Astrocyte of the cerebellum (primary cell): ENCODE measurements at places on chromosomes 3 and 15.

DNA sequence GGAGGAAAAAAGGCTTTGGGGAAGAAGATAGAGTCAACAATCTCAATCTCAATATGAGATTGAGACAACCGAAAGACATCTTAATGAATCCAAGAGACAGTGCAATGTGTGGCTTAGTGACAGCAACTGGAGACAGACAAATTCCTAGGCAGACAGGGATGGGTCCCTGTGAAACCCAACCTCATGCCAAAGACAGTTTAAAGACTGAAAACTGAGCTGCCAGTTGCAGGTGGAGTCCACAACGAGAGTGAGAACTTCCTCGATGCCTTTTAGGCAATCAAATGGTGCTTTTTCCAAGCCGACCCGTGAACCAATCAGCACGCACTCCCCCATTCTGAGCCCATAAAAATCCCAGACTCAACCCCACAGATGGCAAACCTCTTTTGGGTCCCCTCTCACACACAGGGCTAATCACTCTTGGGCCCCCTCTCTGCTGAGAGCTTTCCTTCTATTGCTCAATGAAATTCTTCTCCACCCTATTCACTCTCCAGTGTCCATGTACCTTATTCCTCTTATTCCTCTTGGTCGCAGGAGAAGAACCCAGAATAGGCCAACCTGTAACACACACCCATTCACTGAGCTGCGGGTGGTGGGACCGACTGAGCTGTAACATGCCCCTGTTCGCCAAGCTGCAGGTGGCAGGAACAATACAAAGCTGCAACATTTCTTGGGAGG is 34.8 kb downstream of the ZMAT3 start:
- DNase-seq: no peak

DNA sequence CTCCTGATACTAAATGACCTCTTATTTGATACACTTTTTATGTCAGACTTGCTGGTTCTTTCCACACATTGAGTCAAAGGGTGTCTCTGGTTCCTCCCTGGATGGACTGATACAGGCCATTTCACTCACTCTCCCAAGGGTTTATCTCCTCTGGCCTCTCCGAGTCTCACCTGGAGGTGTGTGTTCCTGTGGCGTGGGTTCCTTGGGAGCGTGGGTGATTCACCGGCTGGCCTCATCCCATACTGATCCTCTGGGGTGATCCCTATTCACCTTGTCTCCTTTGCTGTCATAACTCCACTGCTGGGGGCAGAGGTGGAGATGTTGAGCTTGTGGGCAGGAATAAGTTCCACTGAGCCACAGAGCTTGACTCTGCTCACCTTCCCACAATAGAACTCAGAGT is 61.1 kb downstream of the ST6GAL1 start:
- no peak for DNase-seq

DNA sequence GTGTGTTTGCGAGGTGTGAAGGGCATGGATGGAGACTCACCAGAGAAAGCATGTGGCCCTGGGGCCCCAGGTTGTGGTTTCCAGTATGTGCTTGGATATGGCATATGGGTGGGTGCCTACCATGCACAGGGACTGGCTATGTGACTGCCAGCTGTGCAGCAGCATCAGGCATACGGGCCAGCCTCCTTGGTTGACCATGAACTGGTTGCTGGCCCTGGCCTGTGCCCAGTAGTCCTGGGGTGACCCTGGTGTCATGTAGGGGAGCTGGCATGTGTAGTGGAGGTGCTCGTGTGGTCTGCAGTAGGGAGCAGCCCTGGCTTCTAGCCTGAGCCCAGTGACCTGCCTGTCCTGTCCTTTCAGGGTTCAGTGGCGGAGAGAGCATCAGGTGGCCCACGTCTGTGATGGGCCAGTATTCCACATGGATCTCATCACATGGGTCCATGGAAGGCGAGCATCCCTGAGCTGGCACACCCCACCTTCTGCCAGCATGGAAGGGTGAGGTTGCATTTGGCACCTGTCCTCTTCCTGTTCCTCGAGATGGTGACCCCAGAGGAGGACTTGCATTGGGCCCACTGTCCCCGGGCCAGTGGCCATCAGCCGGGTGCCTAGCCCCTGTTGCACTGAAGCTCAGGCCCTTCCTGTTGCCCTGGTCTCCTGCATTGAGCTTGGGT is 228.9 kb downstream of the SNRPN start:
- DNase-seq: no peak

DNA sequence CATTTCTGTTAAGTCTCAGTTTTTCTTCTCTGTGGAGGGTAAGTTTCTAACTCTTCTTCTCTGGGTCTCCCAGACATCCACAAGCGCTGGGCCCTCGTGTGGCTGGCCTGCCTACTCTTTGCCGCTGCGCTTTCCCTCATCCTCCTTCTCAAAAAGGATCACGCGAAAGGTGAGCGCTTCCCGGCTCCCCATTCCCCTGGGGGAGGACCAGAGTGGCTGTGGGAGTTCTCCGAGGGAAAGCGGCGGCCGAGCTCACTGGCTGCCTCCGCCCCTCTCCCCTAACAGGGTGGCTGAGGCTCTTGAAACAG is 1.1 kb upstream of the CRELD1 start:
- DNase-seq: no peak

DNA sequence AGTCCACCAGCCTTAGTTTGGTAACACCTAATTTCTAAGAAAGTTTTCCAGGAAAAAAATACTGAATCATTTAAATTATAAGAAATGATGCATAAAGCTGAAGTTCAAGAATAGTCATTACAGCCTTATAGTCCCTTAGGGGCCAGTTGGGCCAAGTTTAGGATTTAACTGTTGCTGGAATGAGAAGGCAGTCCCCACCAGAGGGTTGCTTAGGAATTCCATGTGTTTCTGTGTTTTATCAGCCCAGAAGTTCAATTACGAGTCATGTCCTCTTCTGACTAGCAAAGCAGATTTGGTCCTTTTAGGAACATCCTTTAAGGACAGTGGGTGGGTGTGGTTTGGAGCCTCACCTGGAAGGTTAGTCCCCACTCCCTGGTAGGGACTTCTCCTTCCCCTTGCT is 57.0 kb upstream of the NR2E3 start:
- no peak for DNase-seq

GRCh38 chr3:63960048-63960711 is 48.0 kb upstream of the SCAANT1 start:
- peak; percentile 68 for DNase-seq

- no peak for DNase-seq
These were observed 49.6 kb downstream of the CD47 start for GRCh38 chr3:108041253-108041652.

DNA sequence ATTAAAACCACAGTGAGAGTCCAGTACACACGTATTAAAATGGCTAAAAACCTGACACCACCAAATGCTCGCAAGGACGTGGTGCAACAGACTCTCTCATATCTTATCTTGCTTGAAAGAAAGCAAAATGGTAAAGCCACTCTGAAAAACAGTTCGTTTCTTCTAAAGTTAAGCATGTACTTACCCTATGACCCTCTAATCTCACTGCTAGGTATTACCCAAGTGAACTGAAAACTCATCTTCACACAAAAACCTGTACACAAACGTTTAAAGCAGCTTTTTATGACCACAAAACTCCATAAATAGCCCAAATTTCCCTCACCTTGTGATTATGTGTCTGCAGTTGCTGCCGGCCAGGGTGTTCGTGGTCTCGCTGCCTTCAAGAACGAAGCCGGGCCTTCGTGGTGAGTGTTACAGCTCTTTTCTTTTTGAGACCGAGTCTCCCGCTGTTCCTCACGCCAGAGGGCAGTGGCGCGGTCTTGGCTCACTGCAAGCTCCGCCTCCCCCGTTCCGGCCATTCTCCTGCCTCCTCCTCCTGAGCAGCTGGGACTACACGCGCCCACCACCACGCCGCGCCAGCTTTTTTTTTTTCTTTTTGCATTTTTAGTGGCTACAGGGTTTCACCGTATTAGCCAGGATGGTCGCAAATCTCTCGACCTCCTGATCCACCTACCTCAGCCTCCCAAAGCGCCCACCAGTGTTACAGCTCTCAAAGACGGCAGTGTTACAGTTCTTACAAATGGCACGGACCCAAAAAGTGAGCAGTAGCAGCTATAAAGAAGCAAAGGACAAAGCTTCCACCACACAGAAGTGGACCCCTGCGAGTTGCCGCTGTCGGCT is 165.4 kb downstream of the TJP1 start:
- no peak for DNase-seq

DNA sequence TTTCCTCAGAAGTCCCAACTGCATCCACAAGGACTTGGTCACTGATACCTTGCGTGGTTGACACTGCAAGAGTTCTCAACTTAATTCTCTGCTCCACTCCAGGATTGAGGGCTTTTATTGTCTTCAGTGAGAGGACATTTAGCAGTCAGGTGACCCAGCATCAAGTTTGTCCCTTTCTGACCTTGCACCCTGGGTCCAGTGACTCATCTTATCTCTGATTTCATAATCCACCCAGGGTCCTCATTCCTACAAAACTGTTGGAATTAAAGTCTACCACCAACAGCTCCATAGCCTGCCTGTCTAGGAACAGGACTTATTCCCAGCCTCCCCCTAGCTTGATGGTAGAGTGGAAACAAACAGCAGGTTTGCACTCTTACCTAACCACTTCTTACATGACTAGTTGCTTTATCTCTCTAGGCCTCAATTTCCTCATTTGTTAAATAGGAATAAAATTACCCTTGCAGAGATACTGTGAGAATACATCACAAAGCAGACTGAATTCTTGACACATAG is 151.3 kb upstream of the LPP start:
- DNase-seq: no peak

DNA sequence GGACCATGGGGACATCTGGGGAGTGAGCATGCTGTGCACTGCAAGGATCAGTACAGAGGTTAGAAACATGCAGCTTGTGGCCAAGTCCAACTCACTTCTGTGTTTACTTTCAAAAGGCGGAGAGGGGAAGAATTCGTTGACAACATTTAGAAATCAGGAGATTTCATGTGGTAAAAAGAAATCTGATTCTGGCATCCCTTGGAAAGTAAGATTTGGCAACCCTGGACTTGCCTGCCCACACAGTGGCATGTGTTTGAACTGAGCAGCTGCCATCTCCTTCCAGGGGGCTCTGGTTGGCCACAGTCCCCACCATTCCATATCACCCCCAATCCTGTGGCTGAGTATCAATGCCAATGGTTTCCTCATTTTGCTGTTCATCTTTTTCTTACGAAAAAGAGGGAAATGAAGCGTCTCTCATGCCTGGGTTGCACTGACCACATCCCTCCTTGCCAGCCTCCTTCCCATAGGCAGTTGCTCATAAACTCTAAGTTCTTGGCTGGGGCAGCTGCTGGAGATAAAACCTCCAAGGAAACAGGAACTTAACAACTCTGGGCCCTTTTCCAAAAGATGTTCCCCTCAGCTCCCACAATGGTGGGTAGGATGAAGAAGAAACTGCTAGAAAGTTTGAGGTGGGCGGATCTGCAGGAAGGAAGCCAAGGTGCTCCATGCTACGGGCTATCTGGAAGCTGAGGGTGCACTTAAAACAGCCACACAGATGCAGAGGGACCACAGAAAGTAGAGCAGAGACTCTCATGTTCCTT is 29.2 kb downstream of the SLC6A11 start:
- DNase-seq: no peak

- DNase-seq: no peak
These were observed 2.9 kb downstream of the SEMA3F start for GRCh38 chr3:50157827-50158529.

GRCh38 chr15:89824607-89824867 is 9.9 kb upstream of the ANPEP start:
- DNase-seq: no peak

- no peak for DNase-seq
These were observed 151.8 kb downstream of the LRRN1 start for GRCh38 chr3:3951071-3951470.

GRCh38 chr3:169085827-169086226 is 577.7 kb downstream of the MECOM start:
- peak; percentile 95 for DNase-seq

DNA sequence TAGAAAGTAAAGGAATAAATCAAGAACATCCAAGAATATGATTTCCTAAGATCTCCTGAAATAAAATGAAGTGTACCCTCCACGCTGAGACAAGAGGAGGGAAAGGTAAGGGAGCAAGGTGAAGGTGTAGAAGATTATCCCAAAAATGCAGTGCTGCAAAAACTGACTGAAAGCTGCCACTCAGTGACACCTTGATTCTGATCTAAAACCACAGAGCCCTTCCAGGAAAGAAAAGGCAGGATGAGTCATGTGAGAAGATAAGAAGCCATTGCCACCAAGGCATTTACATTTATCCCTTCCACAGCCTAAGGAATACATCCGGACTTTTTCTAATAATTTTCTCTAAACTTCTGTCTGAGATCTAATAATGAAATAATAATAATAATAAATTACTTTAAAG is 49.9 kb downstream of the IGSF11 start:
- DNase-seq: no peak

- DNase-seq: no peak
These were observed 21.4 kb downstream of the CCDC191 start for GRCh38 chr3:114034787-114035545.

DNA sequence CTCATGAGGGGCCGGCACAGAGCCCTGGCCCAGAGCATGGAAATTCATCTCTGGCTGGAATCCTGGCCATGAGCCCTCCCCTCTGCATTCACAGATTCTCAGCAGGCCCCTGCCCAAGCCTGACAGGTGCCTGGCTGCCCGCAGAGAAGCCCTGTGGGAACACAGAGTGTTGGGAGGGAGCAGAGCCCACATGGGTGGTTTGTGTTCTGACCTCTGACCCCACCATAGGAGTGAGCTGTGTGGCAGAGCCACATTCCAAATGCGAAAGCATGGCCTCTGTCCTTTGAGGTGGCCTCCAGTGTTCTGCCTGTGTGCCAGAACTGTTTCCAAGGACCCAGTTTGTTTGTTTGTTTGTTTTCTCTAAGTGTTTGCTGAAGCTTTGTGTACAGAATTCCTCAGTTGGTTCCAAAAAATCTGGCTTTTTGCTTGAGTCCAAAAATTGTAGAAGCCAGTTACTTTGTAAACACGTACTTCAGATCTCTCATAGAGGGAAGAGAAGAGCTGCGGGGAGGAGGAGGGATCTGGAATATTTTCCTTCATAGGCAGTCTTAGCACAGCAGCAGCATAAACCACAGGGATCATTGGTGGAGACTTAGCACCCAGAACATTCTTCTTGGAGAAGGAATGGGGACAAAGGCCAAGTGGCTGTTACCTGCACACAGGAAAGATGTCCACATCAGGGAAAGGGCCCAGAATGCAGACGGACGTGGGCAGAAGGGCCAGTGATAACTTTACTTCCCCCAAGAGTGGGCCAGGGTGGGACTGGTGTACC is 36.0 kb downstream of the GRAMD2A start:
- DNase-seq: no peak

GRCh38 chr3:167908746-167909503 is 173.4 kb downstream of the SERPINI1 start:
- no peak for DNase-seq

DNA sequence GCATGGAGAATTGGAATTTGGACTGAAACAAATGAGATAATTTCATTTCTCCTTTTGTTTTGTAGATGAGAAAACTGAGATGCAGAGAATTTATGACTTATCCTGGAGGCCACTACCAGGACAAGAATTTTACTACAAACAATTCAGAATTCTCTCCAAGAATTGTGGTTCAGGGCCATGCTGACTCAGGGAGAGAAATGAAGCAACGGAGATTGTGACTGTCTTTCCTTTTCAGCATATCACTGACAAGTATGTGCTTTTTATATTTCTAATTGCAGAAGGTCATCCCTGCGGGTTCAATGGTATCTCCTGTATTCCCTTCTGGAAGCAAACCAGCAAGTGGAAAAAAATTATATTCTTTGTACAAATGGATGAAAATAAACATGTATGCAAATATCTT is 170.8 kb upstream of the MITF start:
- DNase-seq: no peak
